Fibroblast of skin of left biceps (primary cell): ENCODE measurements at places on chromosomes 3 and 15.

DNA sequence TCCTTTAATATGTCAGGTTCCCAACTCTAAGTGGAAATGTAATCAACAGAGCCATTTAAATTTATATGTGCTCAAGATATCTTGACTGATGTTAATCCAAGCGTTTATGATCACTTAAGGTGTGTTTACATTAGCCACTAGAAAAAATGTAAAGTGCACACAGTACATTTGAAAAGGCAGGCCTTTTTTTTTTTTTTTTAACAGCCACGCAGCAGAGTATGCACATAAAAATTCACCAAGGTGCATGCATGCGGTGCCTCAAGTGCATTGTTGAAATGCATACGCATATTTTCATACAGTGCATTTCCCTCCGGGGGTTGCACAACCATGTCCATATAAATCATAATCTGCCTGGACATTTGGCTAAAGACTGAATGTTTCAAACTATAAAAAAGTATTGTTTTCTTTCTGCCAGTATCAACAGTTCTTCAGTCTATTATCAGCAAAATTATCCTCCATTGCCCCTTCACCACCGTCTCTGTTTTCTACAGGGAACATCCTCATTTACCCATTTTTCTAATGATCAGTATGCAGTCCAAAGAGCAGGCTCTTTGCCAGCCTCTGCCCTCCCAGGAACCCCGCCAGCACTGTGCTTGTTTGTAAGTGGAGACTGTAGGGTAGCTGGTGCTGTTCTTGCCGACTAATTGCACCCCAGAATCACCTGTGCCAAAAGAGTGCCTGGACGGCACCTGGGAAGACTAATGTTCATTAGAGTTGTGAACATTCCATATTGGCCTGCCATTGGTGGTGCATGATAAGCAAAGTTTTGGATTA lies 611.2 kb upstream of the CFAP20DC start:
- DNase-seq, result no peak

DNA sequence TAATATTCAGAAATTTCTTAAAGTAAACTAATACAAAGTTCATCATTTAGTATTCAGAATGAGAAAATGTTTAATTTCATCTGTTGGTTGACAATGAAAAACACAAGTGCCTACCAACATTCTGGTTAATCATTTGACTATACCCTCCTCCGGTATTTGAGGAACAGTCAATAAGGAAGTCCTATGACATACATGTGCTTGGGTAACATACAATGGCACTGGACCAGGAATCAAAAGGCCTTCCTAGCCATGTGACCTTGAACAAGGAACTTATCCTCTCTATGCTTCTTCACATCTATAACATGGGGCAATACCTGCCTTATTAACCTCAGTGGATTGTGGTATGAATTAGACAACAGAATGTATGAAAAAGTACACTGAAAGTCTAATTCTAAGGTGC lies 65.8 kb downstream of the ZNF280D start:
- DNase-seq, result no peak

DNA sequence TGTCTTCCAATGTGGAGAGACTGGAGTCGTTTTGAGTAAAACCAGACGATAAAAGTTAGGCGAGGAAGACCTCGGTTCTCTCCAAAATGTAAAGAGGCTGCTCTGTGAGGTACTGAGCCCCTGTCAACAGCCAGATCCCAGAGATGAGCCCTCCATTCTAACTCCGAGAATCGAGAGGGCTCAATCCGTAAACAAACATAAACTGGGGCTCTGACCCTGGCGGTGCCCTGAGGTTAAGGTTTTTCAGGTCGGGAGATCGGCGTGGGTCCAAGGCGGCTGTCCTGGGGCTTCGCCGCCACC lies 417 bp downstream of the TBCCD1 start:
- no peak for DNase-seq

DNA sequence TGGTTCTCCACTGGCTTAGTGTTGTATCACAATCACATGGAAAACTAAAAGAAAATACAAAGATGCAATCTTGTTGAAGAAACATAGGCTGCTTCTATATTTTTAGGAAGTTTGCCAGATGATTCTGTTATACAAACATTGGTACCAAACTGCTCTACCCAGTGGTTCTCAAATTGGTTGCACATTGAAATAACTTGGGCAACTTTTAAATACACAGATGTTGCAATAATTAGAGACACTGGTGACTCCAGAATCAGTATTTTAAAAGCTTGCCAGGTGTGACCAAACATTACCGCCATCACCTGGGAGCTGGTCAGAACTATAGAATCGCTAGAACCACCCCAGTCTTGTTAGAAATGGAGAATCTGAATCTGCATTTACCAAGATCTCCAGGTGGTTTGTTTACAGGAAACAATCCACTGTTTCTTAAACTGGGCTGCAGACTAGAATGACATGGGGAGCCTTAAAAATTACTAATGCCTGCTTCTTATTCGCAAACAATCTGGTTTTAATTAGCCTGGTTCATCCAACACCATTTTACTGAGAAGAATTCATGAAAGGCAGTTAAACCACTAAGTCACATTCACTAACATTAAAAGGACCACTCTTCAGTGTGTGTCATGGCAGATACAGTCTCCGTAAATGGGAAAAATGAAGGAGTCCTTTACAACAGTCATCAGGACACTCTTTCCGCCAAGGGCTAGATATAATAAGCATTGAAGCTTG lies 76.5 kb downstream of the ACAP2 start:
- peak; percentile 17 for DNase-seq

- DNase-seq, result no peak
Observed at GRCh38 chr3:129068291-129068886, 7.8 kb downstream of the GP9 start.

- no peak for DNase-seq
Observed at GRCh38 chr3:58604031-58604430, 26.8 kb upstream of the FAM107A start.

DNA sequence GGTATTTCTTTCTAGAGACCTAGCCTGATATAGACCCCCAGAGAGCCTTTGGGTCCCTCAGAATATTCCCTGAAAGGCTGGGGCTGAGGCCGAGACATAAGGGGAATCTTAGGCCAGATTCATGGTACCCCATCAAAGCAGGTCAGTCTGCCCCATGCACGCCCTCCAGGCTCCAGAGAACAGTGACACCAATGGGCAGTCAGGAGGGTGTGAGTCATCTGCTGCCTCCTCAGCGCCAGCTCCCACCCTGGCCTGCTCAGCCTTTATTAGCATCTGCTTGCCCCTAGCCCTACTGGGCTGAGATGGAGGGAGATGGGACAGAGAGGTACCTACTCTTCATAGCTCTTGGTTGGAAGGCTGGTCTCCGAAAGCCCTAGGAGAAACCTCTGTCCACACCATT lies 14.3 kb upstream of the CAMKV start:
- no peak for DNase-seq

- DNase-seq, result peak; percentile 48
Observed at GRCh38 chr15:65176056-65176455, 9.1 kb downstream of the CLPX start.

DNA sequence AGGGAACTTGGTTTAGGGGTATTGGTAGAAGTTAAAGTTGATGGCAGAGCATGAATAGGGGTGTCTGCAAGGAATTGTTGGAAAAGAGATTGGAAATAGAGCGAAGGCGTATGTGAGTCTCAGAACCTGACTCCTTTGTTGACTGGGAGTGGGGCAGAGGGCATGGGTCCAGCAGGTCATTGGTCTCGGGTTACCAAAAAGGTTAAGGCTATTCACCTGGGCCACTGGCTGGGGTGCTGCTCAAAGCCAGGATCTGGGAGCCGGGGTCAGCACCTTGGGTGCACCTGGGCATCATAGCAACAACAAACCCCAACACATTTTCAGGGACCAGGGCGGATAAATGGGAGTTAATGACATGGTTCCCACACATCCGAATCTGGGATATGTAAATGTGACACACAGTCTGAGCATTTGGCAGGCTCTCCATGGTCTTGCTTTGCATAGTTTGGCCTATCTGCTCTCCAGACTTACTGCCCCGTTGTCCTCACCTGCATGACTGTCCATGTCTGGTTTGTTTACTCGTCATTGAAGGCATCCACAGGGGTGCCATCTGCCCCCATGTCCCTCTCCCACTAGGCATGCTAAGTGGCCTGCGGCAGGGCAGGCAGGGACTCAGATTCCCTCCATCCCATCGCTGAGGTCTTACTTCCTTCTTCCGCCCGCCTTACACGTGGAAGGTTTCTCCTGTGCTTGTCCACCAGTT lies 10.1 kb downstream of the KLF13 start:
- no peak for DNase-seq
